CD4-positive, alpha-beta memory T cell (primary cell): ENCODE measurements at places on chromosomes 3 and 15. TPM values are rescaled to one million over a fixed set of nuclear protein-coding genes. Genes with fewer than 3 reads are reported as not detected.

Gene CRYGS
- total RNA-seq, result 12.6 TPM

Gene SLC12A1
- total RNA-seq, result not detected

Gene SEMA3F
- not detected for total RNA-seq

Gene SST
- not detected for total RNA-seq

Gene HGD
- total RNA-seq, result 3.0 TPM

Gene PARP15
- total RNA-seq, result 78.0 TPM

Gene RTP3
- total RNA-seq, result not detected

Gene EPHA6
- total RNA-seq, result not detected

Gene IGF2BP2
- not detected for total RNA-seq

Gene GPR62
- not detected for total RNA-seq

Gene GNAT1
- not detected for total RNA-seq
